ENCODE measurements at places on chromosomes 12 and 14. TPM values are rescaled to one million over a fixed set of nuclear protein-coding genes. Genes with fewer than 3 reads are reported as not detected.

The NEUROD4 gene
- total RNA-seq: not detected

DNA sequence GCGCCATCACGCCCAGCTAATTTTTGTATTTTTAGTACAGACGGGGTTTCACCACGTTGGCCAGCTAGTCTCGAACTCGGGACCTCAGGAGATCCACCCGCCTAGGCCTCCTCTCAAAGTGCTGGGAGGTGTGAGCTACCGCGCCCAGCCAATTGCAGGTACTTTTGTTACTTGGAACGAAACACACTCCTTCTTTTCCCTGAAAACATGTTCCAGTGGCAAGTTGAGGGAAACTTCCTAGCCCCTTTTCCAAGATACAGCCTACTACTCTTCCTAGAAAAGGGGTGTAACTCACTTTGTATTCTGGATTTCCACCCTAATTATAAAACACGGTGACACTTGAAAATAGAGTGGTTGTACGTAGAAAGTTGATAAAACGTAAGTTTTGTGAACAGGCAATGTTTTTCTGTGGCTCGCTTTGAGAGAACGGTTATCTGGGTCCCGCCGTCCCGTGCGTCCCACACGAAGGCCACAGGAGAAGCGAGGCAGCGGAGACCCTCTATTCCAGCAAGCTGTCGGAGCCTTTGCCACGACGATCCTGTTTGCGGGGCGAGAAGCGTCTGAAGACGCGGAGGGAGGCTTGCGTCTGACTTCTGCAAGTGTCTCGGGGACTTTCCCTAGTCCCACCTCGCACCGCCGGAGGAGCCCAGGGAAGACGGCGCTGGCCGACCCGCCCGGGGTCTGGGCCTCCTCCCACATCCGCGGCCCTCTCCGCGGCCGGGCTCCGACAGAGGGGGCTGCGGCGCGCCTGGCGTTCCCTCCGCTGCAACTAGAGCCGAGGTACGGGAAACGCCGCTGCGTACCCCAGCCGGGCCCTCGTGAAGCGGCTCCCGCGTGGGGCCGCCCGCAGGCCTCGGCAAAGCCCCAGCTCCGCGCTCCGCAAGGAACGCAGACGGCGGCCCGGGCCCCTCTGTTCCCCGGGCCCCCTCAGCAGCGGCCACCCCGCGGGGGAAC is 745 bp downstream of the CDCA4 start:
- no peaks in the 10 kb centered on the region for H3K36me3 ChIP-seq
- peak overlapping the region; percentile 60 for H3K4me3 ChIP-seq
- peak overlapping the region; percentile 80 for H3K27ac ChIP-seq
- H3K27me3 ChIP-seq: no peaks in the 10 kb centered on the region

GRCh38 chr14:31232081-31232480 is 24.5 kb upstream of the HECTD1 start:
- no peaks in the 10 kb centered on the region for H3K36me3 ChIP-seq
- no peaks in the 10 kb centered on the region for H3K27me3 ChIP-seq
- no peak for DNase-seq
- H3K4me1 ChIP-seq: no peaks in the 10 kb centered on the region
- H3K4me3 ChIP-seq: no peak overlapping the region

The KRT71 gene
- not detected for total RNA-seq

DNA sequence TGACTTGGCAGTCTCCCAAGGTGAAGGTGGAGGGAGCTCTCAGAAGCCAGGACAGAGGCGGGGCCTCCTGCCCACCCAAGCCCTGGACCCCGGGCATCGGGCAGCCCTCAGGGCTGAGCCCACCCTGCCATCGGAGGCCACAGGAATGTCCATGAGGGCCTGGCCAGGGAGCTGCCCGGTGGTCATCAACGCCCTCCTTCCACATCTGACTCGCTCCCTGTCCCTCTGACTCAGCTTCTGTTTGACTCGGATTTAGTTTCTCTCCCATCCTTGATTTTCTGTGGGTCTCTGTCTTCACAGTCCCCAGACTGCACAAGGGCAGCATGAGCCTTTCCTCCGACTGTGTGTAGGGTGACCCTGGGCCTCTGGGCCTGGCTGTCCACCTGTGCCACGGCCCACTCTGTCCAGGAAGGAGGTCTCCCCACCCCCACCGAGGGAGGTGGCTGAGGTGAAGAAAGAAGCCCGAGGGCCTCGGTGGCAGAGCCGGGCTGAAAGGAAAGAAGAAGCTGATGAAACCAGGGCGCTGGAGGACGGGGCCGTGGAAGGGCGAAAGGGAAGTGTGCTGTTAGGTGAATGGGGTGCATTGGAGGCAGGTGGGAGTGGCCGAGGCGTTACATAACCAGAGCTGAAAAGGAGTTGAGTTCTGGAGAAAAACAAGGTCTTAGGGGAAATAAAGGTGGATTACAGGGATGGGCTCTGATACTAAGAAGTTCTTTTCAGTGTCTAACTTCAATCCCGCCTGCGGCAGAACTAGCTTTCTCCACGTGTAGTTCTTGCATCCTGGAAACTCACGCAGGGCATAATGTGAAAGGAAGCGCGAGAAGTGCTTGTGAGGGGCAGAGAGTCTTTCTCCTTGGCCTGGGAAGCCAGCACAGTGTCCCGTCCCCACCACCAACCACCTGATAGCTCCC is 16.7 kb upstream of the TMEM106C start:
- no peaks in the 10 kb centered on the region for H3K36me3 ChIP-seq
- no peak for DNase-seq
- peaks cover 9% of the 10 kb centered on the region for H3K4me1 ChIP-seq
- no peak overlapping the region for H3K4me3 ChIP-seq
- peaks cover 47% of the 10 kb centered on the region for H3K27me3 ChIP-seq

DNA sequence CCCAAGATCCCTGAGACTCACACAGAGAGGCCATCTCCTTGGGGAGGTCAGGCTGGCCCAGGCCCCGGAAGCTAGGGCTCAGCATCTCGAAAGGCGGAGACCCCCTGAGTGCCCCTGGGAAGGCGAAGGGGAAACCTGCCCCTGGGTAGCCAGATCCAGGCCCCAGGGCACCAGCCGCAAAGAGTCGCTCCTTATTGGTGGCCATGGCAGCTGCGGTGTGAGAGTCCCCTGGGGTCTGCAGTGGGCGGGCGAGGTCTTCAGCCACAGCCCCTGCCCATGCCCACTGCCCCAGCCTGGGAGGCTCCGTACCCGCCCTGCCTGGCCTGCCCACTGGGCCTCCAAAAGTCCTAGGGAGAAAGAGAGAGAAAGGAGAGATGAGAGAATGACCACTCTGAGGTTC is 4.7 kb downstream of the RARG start:
- no peaks in the 10 kb centered on the region for H3K27me3 ChIP-seq
- H3K4me3 ChIP-seq: no peak overlapping the region
- DNase-seq: no peak
